Islet precursor cell (in vitro differentiated cells): ENCODE measurements at places on chromosomes 5 and 9.

- DNase-seq: peak; percentile 89
These were observed at the start of gene RORB for GRCh38 chr9:74496819-74497747. Gene RORB, plus strand, starts transcription at chr9:74497335. Its CDS starts 642 bp downstream, at chr9:74497977.

DNA sequence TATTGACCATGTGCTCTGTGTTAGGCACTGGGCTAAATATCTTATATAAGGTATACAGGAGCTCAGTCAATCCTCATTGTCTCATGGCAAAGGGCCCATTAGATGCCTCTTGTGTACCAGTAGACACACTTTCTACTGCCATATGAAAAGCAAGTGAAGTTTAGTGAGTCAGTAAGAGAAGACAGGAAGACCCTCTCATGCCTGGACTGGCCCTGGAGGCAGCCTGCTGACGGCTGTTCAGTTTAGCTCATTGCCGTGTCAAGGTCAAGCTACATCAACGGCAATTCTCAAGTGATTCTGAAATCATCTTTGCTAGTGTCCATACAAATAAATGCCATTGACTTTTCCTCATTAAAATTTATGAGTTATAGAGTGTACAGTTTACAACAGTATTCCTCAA lies 237.9 kb downstream of the IRX1 start:
- DNase-seq: no peak

- DNase-seq: no peak
These were observed 170.4 kb downstream of the PIK3R1 start for GRCh38 chr5:68385936-68386335.

- no peak for DNase-seq
These were observed 57.0 kb downstream of the TTC39B start for GRCh38 chr9:15249981-15250380.

DNA sequence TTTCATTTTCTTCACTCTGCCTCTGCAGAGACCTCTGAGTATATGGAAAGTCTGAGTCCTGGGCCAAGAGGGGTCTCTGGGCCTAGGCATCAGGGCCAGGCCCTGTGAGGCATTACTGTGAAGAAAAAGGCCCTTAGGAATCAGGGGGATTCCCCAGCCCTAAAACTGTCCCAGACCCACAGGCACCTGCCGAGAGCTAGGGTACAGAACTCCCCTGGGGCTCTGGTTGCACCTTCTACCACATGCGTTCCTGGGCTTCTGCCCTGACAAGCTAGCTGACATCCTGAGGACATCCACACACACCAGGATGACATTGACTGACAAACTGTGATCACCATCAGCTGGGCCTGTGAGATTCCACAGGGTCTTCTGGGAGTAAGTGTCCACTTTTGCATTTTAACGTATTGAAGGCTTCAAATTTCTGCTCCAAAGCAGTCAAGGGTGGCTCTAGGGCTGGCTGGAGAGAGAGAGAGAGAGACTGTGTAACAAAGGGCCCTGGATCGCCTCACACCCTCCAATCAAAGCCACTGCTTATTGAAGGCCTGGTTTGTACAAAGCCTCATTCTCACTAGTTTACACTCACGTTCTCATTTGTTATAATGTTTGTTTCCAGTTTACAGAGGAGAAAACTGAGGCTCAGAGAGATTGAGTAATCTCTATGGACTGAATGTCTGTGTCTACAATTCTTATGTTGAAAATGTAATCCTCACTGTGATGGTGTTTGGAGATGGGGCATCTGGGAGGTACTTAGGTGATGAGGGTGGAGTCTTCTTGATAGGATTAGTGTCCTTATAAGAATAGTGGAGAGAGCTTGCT lies 45.1 kb downstream of the TGFBI start:
- no peak for DNase-seq

DNA sequence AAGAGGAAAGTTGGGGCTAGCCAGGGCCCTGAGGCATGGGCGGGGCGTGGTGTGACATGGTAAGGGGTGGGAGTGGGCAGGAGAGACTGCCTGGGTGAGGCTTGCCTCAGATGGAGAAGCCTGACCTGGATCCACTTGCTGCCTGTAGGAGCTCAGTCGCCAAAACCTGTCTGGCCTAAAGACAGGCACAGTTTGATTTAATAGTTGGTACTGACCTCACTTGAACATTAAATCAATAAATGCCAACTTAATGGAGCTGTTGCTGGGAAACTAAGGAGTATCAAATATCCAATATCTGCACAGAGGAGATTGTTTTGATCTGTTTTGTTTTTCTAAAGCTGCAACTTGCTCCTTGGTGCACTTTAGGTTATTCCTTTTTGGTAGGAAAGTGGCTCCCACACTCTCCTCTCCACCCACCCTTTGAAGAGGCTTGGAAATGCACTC lies 86.4 kb downstream of the RCL1 start:
- no peak for DNase-seq

DNA sequence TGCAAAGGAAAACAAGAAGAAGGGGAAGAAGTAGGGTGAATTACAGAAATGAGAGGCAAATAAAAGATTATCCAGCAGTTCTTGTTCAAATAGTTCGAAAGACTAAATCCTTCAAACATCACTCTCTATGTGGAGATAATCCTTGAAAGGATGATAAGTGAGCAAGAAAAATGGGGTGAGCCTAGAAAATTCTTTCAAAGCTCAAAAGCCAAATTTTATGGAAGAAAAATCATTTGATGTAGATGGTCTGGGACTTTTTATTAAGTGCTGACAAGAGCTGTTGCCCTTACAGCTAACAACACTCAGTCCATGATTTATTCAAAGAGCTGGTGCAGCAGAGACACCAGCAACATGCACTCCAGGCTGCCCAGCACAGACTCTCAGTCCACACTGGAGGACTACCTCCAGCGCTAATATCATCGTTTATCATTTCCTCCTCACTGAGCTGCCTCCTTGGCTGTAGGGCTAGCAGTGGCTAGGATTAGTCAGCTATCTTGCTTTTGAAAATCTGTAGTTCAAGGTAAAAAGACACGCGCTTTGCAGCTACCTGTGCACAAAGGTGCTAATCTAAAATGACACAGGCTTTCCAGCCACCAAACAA lies 264.8 kb upstream of the KIF2A start:
- no peak for DNase-seq

- no peak for DNase-seq
These were observed 1.0 kb downstream of the STARD4 start for GRCh38 chr5:111511174-111511830.

- no peak for DNase-seq
These were observed 473.5 kb downstream of the DNAH5 start for GRCh38 chr5:13470975-13471374.

DNA sequence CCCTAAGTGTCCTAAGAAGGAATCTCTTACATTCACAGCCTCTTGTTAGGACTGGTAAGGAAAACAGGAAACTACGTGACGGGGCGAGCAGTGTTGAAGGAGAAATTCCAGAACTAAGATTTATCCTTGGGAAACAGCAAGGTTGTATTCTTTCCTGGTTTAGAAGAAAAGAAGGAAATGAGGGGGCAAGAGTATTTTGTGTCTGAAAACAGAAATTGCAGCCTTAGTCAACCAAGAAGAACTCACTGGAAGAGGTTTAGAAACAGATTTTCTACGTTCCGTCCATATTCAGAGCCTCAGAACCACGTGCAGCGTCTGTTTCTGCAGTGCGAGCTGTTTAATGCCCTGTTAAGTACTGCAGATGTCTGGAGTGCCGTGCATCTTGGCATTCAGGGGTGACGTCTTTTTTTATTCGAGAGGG lies 75.2 kb downstream of the GOLPH3 start:
- no peak for DNase-seq

- DNase-seq: no peak
These were observed 19.5 kb upstream of the SERINC5 start for GRCh38 chr5:80275347-80275746.

- no peak for DNase-seq
These were observed 22.3 kb upstream of the ARL15 start for GRCh38 chr5:54332720-54333119.

- no peak for DNase-seq
These were observed 212.9 kb upstream of the RASA1 start for GRCh38 chr5:87054821-87055220.

DNA sequence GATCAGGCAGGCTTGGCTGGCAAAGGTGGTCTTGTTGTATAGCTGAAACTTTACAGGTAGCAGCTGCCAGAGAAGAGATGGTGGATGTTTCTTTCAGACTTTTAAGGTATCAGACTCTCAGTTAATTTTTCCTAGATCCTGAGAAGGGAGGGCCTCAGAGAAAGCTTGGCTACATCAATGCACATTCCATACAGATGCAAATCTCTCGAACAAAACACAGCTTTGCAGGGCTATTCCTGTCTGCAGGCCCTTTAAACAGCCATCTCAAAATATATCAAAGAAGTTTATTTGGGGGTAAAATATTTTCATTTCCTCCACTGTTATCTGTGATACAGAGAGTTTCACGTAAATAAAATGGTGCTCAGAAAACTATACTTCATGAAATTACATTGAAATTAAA lies 1584.4 kb downstream of the EFNA5 start:
- no peak for DNase-seq

GRCh38 chr9:75855509-75855908 lies 35.0 kb upstream of the PCSK5 start:
- DNase-seq: no peak

GRCh38 chr5:53433026-53433425 lies 47.4 kb upstream of the FST start:
- DNase-seq: no peak

- DNase-seq: no peak
These were observed 175.1 kb downstream of the ACER2 start for GRCh38 chr9:19583890-19584289.

- no peak for DNase-seq
These were observed 340.2 kb downstream of the DRD1 start for GRCh38 chr5:175103746-175104145.

- DNase-seq: no peak
These were observed 14.1 kb downstream of the FOXD1 start for GRCh38 chr5:73434461-73434860.

DNA sequence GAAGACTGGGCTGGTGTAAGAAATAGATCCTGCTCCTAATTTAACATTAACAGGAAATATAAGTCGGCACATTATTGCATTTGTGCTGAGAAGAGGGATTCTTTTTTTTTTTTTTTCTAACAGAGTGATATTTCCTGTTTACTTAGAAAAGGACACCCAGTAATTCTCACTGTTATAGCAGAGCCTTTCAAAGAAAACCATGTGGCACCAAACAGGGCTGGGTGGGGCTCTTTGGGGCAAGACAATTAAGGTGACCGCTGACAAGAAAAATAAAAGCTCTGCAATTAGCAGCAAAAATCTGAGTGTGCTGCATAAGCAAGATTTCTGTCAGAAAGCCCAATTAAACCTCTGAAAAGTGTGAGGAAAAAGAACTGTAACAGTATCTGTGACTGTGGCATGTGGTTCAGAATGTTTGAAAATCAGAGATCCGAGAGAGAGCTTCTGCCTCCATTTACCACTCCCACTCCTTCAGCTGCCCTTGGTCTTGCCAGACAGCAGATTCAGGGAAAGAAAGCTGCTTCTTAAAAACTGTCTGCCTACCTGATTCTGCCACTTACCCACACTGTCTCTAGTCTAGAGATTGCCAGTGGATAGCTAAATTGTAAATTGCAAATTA lies 77.1 kb upstream of the IQGAP2 start:
- no peak for DNase-seq

DNA sequence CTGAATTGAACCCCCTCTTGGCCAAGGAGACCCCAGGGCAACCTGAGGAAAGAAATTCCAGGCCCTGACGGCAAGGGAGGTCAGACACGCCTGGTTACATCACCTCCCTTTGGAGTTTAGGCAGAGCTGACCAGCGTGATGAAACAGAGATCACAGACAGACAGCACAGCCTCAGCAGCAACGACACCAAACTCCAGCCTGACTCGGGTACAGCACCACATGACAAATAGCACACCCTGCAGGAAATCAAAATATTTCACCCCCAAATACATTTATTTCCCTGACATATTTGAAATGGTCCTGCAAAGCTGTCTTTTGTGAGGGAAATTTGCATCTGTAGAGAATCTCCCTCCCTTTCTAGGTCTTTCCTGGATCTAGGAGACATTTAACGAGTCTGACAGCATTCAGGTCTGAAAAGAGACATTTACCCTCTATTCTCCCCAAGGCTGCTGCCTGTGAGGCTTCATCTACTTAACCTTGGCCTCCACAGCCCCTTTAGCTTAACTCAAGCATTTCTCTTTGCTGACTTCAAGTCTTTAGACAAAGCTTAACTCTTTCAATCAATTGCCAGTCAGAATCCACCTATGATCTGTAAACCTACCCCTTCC lies 2.6 kb downstream of the QSOX2 start:
- no peak for DNase-seq

- DNase-seq: no peak
These were observed 911.6 kb downstream of the EFNA5 start for GRCh38 chr5:106759152-106759551.

DNA sequence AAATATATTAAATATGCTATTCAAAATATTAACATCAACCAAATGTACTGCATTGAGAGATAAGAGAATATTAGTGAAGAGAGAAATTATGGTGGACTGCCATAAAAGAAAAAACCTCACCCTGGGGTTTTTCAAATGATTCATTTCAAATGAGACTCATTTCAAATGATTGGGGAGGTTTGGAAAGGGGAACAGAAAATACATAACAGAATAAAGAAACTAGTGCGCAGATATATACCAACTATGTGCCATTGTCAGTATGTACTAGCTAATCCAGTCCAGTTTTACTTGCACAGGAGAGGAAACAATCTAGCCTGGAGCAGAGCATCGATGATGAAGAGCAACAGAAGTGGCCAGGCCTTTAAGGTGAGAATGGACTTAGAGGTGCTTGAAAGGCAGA lies 651.6 kb upstream of the RORB start:
- no peak for DNase-seq

- DNase-seq: no peak
These were observed 147.8 kb downstream of the MAST4 start for GRCh38 chr5:66744040-66744439.

GRCh38 chr9:79686381-79687130 lies 114.8 kb downstream of the TLE4 start:
- DNase-seq: peak; percentile 65

- no peak for DNase-seq
These were observed 9.7 kb downstream of the NREP start for GRCh38 chr5:111747337-111747736.

GRCh38 chr9:132309056-132309455 lies 45.7 kb downstream of the SETX start:
- no peak for DNase-seq

DNA sequence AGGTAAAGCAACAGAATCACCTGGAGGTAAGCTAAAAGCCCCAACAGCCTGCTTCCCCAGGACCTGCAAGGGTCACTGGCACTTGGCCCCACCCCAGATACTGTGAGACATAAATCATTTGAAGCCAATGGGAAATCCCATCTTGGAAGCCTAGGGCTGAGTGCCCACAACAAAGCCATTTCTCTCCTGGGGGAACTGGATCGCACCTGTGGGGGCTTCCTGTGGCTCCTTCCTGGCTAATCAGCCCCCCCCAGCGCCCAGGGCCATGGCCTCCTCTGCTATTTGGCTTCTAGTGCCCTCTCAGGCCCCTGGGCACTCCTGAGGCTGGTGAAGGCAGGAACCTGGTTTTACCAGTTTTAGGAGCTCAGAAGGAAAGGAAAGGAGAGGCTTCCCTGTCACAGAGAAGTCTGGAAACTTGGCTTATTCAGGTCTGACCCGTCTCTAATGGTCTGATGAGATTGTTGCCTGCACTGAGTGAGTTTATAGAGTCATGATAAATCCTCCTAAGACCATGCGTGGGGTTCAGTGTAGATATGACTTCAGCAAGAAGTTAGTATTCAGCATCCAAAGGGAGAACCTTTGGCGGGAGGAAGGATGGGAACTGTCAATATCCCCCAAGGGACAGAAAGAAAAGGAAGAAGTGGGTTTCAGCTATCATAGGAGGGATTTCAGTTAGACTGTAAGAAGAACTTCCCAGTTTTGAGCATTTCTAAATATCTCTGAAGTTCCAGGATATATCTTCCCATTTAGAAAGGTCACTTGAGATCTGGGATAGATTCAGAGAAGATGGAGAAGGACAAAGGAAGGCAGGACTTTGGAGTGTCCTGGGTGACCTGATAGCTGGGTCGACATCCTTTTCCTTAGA lies 1.2 kb downstream of the KCNMB1 start:
- DNase-seq: peak; percentile 57
